ENCODE measurements at places on chromosomes 7 and 10.

GRCh38 chr7:99667179-99667578 lies 12.6 kb downstream of the CYP3A5 start:
- no peak for DNase-seq

DNA sequence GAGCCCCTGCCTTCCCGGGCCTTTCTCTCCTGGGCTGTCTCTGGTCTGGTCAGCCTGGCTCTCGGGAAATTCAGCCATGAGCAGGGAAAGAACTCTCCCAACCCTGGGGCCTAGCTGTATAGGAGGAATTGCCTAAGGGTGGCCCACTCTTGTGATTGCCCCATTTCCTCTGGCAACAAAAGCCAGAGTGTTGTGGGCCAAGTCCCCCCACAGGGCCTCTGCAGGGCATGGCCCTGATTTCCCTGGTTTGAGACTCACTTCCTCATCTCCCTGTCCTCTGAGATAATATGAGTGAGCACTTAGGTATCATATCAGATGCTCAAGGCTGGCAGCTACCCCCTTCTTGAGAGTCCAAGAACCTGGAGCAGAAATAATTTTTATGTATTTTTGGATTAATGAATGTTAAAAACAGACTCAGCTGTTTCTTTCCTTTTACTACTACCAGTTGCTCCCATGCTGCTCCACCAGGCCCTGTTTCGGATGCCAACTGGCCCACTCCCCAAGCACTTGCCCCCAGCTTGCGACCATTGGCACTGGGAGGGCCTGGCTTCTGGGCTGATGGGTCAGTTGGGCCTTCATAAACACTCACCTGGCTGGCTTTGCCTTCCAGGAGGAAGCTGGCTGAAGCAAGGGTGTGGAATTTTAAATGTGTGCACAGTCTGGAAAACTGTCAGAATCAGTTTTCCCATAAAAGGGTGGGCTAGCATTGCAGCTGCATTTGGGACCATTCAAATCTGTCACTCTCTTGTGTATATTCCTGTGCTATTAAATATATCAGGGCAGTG lies 11.4 kb downstream of the IRF5 start:
- DNase-seq = no peak

DNA sequence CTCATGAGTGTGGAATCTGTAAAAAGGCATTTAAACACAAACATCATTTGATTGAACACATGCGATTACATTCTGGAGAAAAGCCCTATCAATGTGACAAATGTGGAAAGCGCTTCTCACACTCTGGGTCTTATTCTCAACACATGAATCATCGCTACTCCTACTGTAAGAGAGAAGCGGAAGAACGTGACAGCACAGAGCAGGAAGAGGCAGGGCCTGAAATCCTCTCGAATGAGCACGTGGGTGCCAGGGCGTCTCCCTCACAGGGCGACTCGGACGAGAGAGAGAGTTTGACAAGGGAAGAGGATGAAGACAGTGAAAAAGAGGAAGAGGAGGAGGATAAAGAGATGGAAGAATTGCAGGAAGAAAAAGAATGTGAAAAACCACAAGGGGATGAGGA lies 207.7 kb downstream of the ZEB1 start:
- no peak for DNase-seq

DNA sequence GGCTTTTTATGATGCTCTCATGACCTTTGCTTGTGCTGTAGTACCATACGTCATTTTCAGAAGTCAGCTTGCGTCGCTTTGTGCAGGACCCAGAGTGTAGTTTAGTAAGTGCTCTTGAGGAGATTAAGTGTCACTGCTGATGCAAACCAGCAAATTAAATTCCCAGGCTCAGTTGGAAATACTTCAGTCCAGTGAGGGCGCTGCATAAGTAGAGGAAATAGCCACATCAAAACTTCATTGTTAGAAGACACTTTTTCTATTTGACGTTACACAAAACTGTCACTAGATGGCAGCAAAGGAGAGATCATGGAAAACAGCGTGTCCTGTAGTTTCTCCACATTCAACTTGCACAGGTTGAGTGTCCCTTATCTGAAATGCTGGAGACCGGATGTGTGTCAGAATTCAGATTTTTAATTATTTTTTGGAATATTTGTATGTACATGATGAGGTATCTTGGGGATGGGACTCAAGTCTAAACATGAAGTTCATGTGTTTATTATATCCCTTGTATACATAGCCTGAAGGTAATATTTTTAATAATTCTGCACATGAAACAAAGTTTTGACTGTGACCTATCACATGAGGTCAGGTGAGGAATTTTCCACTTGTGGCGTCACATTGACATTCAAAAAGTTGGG lies 7.9 kb downstream of the ZNF22 start:
- DNase-seq = peak; percentile 74

DNA sequence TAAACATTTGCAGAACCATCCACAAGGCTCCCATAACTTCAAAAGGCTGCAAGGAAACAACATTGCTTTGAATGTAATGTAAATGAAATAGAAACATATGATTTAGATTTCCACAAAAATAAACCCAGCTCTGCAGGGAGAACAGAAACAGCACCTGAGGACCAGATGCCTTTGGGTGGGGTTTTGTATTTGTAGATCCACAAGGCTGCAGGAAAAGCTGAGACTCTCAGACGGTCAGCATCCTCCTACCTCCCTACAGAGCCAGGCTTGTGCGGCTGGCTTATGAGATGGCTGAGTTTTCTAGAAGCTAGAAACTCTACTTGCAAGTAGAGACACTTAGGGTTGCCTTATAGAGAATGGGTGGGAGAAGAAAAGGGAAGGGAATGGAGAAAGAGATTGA lies 49.8 kb downstream of the FAM107B start:
- DNase-seq = no peak

GRCh38 chr7:116547347-116547746 lies 22.5 kb downstream of the CAV1 start:
- DNase-seq = no peak

DNA sequence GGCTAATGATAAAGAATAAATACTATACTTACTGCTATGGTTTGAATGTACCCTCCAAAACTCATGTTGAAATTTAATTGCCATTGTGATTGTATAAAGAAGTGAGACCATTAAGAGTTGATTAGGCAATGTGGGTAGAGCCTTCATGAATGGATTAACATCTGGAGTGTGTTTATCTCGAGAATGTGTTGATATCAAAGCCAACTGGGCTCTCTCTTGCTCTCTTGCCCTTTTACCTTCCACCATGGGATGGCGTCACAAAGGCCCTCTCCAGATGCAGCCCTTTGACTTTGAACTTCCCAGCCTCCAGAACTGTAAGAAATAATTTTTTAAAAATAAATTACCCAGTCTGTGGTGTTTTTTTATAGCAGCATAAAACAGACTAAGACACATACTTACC lies 50.1 kb upstream of the GHITM start:
- no peak for DNase-seq

- DNase-seq = no peak
Observed at GRCh38 chr7:44098092-44099068, 5.8 kb upstream of the AEBP1 start.

DNA sequence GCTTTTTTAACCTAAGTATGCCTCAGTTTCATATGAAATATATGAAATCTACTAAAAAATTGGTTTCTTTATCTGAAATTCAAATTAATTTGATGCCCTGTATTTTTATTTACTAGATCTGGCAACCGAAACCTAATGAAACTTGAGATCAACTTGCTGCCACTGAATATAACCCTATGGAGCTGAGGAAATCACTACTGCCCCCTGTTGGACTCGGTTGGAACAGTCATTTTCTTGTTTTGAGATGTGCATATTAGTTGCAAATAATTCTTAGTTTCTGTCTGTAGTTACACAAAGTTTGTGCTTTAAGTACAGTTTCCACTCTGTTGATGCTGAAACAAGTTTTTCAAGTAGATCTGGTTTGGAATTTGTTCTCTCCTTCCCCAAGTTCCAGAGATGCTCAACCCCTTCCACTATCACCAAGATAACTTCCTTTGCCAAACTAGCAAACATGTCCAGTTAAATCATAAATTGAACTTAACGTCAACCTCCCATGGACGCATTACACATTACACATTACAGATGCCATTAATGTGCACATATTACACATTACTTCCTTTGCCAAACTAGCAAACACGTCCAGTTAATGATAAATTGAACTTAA lies 22.2 kb upstream of the EXOC4 start:
- DNase-seq = no peak

DNA sequence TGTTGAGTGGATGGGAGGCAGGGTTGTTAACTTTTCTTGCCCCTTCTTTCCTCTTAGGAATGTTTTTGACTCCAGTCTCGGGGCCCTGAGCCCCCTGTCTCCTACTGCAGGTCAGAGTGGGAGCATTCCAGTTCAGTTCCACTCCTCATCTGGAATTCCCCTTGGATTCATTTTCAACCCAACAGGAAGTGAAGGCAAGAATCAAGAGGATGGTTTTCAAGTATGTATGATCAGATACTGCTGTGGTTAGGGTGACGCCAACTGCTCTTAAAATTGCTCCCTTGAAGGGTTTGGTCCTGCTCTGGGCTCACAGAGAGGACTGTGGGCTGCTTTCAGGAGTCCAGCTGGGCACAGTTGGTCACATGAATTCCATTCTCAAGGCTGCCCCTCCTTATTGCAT lies 22.0 kb downstream of the VWA2 start:
- DNase-seq = no peak
